ENCODE measurements at places on chromosomes 3 and 15.

DNA sequence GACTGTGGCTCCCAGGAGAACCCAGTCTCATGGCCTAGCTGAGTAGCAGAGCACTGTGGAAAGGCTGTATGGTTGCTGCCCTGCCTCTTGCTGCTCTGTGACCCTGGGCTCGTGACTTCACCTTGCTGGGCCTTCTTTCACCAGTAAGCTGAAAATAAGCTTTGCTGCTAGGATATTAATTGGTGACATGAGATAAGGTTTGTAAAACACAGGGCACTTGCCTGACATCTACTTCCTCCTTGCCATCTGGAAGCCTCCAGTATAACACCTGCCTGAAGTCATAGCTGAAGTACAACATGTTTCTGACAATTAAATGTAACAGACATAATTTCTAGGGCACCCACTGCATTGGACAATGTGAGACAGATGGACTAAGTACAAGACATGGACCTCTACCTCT lies 53.6 kb downstream of the CLEC3B start:
- no peak for DNase-seq

- DNase-seq: no peak
These were observed 1.5 kb upstream of the SNX22 start for GRCh38 chr15:64149893-64150578.

DNA sequence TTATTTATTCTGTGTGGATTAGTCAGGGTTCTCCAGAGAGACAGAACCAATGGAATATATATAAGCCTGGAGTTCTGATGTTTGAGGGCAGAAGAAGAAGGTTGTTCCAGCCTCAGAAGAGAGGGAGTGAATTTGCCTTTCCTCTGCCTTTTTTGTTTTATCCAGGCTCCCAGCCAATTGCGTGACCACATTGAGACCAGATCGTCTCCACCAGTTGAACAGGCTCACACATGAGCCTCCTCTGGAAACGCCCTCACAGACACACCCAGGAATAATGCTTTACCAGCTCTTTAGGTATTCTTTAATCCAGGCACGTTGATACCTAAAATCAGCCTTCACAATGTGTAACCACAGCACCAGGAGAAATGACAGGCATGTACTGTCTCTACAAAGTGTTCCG lies 923.1 kb downstream of the TBL1XR1 start:
- DNase-seq: no peak

DNA sequence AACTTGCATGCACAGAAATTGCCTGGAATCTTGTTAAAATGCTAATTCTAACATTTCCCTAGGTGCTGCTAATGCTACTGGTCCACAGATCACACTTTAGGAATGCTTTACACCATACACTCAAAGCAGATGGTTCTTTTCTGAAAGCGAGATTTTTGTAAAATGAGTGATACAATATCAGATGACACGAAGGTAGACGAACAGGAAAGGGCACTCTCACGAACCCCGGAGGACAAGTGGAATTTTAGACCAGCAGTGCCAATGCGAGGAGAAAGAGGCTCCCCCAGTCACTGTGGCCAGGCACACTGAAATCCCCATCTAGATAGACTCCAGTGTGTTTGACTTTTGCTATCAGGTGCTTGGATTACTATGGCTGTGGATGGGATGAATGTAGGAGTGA lies 21.0 kb downstream of the FAIM start:
- no peak for DNase-seq

DNA sequence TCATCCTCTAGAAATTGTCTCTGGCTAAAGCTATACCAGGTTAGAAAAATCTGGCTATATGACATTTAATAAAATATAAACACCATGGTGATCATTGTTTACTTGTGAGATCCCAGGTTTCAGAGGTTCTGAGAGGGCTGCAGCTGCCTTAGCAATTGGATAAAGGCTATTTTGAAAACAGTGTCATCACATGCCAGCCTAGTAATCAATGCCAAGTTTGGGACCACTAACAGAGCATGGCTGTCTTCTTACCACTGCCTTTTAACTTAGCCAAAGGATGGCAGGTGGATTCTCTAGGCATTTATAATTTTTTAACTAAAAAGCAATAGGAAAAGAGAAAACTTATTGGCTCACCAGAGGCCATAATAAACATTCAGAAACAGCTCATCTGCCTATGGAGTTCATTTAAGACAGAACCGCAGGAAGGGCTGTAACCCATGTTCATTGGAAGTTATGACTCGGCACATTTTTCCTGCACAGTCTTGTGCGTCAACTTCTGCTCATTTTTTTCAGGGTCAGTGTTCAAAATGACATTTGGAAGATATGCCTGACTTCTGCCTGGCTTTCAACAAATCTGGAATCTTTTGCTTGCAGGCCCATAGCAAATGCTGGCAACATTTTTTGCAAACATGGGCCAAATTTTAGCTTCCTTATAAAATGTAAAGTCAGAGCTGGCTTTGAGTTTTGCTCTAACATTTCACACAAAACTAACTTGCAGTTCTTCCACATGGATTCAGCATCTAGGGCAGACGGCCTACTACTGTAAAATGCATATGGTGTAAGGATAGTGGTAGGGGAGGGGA lies 476.0 kb upstream of the TBL1XR1 start:
- no peak for DNase-seq

GRCh38 chr3:71936681-71937080 lies 151.7 kb upstream of the PROK2 start:
- DNase-seq: no peak

DNA sequence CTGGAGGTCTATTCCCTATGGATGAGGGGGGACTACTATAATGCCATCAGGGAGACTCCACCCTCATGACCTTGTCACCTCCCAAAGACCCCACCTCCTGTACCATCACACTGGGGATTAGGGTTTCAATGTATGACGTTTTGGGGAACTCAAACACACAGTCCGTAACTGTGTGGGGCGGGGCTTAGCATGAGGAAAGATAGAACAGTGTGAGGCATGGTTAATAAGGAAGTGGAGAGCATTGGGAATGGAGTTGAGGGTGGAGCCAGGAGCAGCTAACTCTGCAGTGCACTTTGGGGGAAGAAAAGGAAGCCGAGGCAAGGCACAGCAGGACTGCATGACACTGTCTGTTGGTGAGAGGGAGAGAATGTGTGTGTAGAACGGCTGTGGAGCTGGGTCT lies 90.9 kb upstream of the AGBL1 start:
- DNase-seq: no peak

DNA sequence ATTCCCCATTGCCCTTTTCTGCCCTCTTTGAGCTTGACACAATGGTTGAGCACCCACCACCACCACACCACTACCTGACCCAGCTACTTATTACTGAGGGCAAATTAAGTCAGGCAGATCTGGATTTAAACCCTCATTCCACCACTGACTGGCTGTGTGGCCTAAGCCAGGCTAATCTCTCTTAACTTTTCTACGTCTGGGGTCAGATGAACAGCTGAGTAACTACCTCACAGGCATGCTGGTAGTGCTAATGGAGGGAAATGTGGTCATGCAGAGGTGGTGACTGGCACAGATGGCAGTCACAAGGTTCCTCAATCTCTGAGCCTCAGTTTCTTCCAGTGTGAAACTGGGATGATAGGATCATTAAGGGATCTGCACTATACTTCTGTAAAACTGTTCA lies 4.3 kb upstream of the MRPS25 start:
- DNase-seq: no peak

DNA sequence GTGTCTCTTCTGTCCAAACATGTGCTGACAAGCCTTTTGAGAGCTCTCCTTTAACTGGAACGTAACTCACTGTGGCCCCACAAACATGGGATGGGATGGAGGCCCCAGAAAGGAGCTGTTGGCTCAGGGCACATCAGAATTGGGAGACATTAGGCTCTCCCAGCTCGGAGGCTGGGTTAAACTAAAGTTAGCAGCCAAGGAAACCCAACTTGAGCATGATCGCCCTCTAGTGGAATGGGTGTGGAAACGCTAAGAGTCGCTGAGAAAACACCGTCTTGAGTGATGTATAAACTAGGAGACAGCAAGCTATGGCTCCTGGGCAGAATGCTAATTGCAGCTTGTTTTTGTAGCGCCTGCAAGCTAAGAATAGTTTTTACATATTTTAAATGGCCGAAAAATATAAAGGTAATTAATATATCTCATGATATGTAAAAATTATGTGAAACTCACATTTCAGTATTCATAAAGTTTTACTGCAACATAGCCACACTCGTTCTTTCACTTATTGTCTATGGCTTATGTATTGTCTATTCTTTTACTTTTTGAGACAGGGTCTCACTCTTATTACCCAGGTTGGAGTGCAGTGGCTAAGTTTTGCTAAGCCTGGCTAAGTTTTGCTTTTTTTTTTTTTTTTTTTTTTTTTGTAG lies 138.8 kb upstream of the HACD2 start:
- DNase-seq: peak; percentile 78

DNA sequence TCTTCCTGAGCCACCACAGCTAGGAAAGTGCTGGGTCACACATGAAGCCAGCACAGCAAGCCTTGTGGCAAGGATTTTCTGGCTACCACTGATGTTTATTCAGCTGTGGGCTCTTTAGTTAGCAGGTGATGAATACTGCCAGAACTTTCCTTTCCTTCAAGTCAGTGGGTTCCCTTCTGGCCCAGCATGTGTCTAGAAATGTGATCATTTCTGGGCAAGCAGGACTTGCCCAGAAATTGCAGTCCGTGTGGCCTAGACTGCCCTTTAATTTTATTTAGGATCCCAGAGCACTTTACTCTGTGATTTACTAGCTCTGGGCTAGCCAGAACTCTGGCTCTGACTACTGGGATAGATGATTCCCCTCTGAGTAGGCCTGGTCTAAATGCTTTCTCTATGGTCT lies 397.5 kb downstream of the ZIC4 start:
- DNase-seq: no peak

GRCh38 chr3:37626736-37627565 lies 234.7 kb upstream of the CTDSPL start:
- no peak for DNase-seq

GRCh38 chr3:156563900-156564682 lies 9.2 kb upstream of the SSR3 start:
- no peak for DNase-seq

GRCh38 chr15:42367041-42367440 lies 7.7 kb downstream of the CAPN3 start:
- no peak for DNase-seq

DNA sequence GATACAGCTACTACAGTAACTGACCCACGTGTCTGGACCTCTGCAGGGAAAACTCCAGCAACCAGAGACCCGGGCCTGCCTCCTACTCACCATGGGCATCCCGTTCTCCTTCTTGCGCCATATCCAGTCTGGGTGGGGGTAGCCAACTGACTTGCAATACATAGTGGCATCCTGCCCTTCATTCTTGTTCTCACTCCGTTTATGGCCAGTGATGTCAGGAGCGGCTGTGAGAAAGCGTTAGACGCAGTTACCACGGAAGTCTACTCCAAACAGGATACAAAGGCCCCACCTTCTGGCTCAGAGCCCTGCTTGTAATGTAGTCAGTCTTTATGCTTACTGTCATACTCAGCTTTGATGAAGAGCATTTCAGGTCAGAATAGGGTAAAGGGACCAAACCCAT lies 59.6 kb downstream of the NPTN start:
- no peak for DNase-seq

DNA sequence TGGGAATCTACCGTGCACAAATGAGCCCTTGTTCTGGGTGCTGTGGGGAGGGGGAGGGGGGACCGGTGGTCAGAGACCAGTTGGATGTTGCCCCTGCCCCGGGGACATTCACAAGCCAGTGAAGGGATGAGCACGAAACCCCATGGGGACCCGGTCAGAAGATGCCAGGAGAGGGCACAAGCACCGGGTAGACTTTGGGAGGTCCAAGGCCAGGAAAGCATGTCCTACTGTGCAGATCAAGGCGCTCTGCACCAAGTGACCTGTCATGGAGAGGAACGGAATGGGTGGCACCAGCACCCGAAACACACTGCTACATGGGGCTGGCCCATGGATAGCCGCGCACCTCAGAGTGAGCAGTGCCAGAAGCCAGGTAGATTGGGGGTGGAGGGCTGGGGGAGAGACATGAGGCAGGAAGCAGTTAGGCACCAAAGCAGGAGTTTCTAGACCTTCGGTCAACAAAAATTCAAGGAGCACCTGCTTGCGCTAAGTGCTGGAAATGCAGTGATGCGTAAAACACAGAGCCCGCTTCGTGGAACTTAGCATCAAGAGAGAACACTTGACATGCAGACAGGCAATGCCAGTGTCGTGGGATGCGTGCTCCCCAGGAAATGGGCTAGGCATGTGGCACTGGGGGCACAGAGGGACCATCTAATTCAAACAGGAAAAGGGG lies 99.1 kb downstream of the CPN2 start:
- DNase-seq: no peak

- no peak for DNase-seq
These were observed 25.9 kb upstream of the FBN1 start for GRCh38 chr15:48671103-48672022.

- DNase-seq: peak; percentile 28
These were observed 230.6 kb upstream of the PEX5L start for GRCh38 chr3:180267202-180267843.

DNA sequence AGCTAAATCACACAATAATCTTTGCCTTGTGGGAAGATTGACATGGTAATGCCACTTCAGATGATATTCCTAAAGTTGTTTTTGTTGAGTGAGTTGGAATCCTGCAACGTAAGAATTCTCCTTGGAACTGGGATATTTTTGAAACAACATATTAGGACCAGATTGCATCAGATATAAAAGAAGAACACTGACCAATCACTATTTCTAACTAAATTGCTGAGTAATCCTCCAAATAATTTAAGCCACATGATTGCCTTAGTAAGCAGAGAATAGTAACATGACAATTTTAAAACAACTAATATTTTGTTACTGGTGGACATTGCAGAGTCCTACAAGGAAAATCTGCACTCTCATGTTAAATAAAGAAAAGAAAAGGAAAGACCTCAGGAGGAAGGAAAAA lies 353.9 kb upstream of the LMCD1 start:
- DNase-seq: no peak

GRCh38 chr3:9613056-9613748 lies 36.1 kb upstream of the MTMR14 start:
- DNase-seq: no peak

GRCh38 chr3:53016236-53016635 lies 29.6 kb downstream of the SFMBT1 start:
- no peak for DNase-seq

DNA sequence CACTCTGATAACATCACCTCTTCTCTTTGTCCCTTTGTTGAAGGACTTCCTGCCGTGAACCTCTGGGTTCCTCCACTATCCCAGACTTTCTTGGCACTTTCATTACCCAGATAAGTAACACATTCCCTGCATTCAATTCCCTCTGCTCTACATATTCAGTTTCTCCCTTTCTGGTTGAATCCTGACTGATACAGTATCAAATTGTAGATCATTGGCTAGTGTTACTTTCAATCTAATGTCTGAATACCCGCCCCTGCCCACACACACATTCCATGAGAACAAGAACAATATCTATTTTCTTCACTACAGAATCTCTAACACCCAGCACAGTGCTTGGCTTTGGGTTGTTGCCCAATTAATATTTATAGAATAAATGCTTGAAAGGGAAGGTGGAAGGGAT lies 163.5 kb downstream of the ABHD5 start:
- no peak for DNase-seq

Data from GM10248 (cell line).